ENCODE measurements at places on chromosomes 7 and 10. TPM values are rescaled to one million over a fixed set of nuclear protein-coding genes. Genes with fewer than 3 reads are reported as not detected.

Gene PDE6C
- not detected for total RNA-seq

Gene INSYN2A
- 8.8 TPM for total RNA-seq

DNA sequence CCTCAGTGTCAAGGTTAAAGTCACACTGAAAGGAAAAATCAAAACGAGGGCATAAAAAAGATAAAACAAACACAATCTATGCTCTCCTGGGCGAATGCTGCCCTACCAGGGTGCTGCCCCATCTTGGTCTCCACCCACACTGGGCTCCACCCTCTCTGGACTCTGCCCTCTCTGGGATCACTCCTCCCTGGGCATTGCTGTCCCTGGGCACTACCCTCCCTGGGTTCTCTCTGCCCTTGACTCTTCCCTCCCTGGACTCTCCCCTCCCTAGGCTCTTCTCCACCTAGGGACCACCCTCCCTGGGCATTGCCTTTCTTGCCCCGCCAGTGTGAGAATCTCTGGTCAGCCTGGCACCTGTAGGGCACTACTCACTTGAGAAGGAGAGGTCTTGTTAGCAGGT is 8.6 kb downstream of the GDF2 start:
- DNase-seq: no peak

DNA sequence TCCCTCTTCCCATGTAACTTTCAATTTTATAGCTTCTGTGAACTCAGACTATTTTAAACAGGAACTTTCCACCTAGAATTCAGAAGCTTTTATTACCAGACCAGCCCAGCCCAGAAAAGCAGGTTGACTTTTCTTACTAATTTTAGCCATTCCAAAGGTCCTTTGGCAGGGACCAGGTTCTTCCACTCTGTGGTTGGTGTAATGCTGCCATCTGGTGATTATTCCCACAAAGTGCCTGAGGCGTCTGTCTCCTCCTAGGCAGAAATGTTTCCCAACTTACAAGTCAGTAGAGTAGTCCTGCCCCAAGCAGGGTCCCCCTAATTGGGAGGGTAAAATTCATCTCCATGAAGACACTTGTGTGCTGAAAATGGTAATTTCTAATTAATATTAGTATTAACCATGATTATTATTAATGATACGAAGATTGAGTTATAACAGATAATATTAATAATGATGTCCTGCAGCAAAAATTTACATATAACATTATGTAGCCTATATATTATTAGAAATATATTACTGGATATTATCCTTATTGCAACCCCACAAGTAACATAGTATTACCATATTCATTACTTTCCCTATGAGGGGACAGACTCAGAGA is 53.0 kb upstream of the PPP1R17 start:
- peak; percentile 28 for DNase-seq

GRCh38 chr10:70588859-70589570 is 13.5 kb downstream of the PRF1 start:
- DNase-seq: no peak

DNA sequence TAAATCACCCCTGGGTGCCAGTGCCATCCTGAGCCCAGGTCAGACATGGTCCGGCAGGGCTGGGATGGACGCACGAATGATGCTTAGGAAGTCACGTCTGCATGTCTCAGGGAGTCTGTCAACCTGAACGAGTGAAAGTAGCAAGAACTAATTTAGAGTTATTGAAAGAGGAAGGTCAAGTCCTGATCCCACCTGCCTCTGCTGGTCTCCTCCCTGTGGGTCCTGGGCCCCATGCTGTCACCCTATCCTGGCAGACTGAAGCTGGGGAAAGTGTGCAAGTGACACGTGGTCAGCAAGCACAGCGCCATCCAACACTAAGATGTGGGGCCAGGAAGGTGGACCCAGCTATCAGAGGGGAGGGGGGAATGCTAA is 26.1 kb upstream of the GRID1 start:
- no peak for DNase-seq

GRCh38 chr7:144415858-144416257 is 12.4 kb upstream of the NOBOX start:
- no peak for DNase-seq

DNA sequence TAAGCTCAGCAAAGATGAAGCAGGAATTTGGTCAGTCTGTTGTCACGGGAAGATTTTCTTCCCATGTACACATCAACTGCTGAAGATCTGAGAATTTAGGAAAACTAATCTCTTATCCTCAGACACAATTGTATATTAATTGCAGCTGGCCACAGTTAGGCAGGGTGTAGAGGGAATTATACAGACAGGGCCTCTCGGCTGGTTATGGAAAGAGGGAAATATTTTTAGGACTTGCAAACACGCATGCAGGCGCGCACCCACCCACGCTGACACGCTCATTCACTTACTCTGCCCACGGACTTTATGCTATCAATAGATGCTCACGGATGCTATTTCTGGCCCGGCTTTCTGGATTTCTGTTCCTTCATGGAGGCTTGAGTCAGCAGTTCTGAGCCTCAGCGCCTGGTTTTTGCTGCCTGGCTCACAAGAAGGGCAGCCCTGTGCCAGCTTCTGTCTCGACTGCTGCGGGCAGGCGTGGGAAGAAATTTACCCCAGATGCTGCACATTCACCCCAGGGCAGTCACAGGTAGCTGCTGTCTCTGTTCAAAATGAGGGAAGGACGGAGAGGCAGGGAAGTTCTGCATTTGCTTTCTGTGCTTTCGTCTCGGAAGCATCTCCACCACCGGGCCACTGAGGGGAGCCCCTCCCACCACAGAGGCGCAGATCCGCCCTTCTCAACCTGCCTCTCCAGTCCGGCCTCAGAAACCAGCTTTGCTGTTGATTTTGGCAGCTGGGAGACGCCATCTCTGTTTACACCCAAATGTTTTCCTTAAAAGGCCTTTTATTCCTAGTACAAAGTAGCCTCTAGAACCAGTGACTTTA is 116.3 kb upstream of the BTBD16 start:
- DNase-seq: no peak

DNA sequence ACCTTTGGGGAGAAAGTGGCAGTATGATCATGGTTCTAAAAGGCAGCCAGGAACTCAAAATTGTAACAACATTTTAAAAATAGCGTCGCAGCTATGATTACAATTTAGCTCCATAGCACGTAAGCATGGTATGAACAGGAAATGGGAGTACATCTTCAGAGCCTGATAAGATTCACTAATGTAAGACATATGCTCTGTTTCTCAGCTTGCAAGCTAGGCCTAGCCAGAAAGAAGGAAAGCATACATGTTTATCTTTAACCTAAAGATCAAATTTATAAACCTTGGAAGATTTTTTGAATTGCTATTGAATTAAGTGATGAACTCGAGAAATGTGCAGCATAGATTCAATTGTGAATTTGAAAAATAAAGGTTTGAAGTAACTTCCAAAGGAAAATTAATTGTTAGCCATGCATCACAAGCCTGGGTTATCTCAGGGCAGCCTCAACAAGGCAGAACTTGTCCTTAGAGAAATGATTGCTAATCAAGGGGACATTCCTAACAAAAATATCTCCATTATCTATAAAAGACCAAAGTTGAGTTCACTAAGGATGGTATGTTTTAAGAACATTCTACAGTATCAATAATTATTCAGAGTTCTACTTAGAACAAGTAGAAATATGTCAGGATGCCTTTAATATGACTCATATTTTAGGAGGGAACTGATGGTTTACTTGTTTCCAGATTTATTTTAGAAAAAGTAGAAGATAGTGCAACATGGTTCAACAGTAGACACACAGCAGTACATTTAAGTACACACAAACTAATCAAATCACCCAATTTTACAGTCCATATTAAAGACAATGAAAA is 38.8 kb upstream of the SEPTIN7 start:
- no peak for DNase-seq

Gene THSD7A
- 30.8 TPM for total RNA-seq

Gene CLCN1
- 0.16 TPM for total RNA-seq

DNA sequence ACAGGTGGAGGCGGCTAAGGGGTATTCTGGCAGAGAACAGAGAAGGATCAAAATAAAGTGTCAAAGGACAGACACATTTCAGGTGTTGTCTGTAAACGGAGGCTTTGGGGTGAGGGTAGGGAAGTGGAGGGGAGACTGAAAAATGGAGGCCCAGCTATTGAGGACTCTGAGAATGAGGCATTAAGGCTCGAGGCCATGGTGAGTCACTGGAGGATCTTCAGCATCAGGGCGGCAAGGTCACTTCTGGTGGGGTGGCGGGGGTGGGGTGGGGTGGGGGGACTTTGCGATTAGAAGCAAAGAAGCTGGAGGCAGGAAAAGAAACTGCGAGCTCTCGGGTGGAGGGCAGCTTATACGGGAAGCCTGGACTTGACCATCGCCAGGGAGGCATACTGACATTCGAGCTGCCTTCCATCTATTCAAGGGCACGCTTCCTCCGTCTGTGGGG is 58.4 kb upstream of the PCGF5 start:
- DNase-seq: no peak

DNA sequence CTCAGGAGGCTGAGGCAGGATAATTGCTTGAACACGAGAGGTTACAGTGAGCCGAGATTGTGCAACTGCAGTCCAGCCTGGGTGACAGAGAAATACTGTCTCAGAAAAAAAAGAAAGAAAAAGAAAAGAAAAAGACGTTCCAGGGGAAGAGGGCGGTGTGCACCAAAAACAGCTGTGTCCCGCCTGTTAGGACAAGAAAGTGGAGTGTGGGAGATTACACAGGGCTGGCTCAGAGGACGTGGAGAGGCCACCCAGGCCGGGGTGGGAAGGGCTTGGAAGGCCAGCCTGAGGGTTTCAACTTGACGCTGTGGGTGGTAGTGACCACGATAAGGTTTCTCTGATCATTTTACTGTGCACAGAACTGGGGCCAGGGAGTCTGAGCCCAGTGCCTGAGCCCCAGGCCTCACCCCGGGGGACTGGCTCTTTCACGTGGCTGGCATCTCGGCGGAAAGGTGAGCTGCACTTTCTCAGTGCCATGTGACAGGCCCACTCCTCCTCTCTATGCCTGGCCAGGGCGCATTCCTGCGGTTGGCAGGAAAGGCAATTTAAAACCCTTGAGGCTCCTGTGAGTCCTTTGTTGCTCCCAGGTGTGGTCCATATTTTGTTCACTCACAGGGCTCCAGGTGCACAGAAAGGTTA is 13.9 kb downstream of the RHBDD2 start:
- peak; percentile 32 for DNase-seq

- DNase-seq: no peak
Measured at GRCh38 chr7:11430112-11430511, 401.9 kb downstream of the THSD7A start.

DNA sequence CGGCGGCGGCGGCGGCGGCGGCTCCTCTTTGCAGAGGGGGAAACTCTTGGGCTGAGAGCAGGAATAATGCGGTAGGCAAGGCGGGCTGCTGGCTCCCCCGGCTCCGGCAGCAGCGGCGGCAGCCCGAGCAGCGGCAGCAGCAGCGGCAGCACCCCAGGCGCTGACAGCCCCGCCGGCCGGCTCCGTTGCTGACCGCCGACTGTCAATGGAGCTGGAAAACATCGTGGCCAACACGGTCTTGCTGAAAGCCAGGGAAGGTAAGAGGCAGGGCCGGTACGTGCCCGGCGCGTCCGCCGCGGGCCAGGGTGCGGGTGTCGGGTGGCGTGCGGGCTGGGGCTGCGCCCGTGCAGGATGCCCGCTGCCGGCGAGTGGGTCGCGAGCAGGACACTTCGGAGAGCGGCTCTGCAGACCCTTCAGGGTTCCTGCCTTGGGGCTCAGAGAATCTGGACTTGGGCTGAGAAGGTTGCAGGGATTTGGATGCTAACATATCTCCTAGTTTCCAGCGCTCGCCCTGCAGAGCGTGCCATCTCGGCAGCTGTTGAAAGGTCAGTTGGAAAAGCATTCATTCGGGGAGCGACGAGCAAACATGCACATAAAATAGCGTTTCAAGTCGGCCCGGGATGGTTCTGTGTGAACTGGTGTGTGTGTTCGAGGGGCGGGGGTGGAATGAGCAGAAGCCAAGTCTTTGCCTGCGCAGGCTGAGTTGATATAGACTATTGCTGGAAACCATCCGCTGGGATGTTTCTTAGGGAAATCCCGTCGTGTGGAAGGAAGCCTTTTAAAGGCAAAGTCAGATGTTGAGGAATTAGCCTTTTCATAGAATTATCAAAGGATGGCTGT is 562 bp downstream of the GRK5 start:
- DNase-seq: no peak

DNA sequence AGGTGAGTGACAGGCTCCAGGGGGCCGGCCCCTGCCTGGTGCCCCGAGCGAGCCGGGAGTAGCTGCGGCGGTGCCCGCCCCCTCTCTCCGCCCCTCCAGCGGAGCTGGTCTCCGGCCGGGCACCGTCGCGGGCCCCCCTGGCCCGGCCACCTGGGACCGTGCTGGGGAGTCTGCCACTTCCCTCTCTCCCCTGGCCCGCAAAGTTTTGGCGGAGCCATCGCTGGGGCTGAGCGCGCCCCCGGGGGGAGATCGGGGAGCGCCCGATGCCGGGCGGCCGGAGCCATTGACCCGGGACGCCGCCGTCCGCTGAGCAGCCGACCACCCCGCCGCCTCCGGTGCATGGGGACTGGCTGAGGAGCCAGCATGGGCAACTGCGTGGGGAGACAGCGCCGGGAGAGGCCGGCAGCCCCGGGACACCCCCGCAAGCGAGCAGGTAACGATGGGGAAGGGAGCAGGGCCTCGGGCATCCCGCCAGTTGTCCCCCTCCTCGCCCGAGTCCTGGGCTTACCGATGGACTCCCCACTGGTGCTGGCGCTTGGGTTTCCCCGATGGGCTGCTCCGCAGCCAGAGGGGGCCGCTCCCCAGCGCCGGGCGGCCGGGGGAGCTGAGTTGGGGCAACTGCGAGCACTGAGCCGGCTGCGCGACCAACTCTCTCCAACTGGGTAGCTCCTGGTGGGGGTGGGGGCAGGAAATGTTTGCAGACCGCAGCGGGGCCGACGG is at the start of gene UBTD1:
Gene UBTD1, plus strand, starts transcription at position 84 of the 720 bp plus-strand sequence. Its CDS starts 280 bp downstream, at position 364.
- peak; percentile 17 for DNase-seq

DNA sequence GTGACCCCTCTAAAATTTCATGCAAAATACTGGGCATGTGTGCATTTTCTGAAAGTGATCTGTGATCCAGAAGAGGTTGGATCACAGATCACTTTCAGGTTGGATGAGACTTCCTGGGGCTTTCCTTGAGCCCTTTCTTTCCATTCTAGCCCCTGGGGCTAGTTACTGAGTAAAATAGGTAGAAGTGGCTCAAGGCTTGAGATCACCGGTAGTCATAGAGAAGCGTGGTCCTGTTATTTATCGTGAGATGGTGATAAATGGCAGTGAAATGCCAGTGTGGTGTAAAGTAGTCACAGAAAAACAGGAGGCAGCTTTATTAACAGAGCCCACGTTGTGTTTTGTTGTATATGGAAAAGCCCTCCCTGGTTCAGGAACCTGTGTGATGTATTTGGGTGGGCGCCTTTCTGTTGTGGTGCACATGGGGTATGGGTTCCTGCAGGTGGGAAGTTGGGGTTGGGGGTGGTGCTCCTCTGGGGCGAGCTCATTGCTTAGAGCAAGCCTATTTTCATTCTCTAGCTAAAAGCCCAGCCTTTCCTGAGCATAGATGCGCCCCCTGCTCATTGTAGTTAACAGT is 34.0 kb upstream of the SH2D4B start:
- DNase-seq: no peak
